ENCODE measurements at places on chromosomes 12 and 14.

GRCh38 chr14:51860825-51861499, 550 bp downstream of the GNG2 start:
- no peak for DNase-seq

GRCh38 chr12:91074851-91075250, 17.0 kb upstream of the KERA start:
- no peak for DNase-seq

GRCh38 chr14:50225067-50225973, 6.1 kb downstream of the SOS2 start:
- no peak for DNase-seq

- no peak for DNase-seq
Measured at GRCh38 chr14:29671034-29671433, 256.6 kb downstream of the PRKD1 start.

DNA sequence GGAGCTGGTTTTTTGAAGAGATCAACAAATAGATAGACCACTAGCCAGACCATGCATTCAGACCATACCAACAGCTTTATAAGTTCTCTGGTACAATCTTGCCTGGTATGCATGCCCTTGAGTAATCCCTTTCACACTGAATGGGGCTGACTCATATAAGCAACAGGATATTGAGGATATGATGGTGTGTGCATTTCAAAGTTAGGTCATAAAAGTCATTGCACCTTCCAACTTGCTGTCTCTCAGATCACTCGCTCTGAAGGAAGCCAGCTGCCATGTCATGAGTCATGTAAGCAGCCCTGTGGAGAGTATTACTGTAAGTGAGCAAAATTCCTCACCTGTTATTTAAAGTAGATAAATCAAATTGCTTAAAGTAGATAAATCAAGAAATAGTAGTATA, 45.0 kb upstream of the OR6J1 start:
- no peak for DNase-seq

- no peak for DNase-seq
Measured at GRCh38 chr12:57850854-57851430, 4.4 kb upstream of the CTDSP2 start.

GRCh38 chr12:76639646-76640045, 80.1 kb upstream of the OSBPL8 start:
- DNase-seq: no peak

DNA sequence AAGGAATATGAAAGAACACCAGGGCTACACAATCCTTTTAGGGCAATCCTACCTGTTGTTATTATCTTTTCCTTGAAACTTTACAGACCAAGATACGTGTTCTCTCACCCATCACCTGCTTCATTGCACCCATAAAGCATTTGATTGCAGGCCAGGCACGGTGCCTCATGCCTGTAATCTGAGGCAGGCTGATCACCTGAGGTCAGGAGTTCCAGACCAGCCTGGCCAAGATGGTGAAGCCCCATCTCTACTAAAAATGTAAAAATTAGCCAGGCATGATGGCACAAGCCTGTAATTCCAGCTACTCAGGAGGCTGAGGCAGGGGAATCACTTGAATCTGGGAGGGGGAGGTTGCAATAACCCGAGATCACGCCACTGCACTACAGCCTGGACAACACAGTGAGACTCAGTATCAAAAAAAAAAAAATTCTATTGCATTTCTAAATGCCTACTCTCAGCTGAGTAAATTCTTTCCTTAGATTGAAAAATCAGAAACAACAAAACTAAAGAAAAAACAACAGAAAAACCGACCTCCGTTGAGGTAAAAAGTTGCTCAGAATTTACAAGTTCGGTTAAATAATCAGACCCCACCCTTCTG, 183.7 kb upstream of the TMEM132C start:
- no peak for DNase-seq

GRCh38 chr12:2489275-2489674, 305.5 kb upstream of the FKBP4 start:
- no peak for DNase-seq

DNA sequence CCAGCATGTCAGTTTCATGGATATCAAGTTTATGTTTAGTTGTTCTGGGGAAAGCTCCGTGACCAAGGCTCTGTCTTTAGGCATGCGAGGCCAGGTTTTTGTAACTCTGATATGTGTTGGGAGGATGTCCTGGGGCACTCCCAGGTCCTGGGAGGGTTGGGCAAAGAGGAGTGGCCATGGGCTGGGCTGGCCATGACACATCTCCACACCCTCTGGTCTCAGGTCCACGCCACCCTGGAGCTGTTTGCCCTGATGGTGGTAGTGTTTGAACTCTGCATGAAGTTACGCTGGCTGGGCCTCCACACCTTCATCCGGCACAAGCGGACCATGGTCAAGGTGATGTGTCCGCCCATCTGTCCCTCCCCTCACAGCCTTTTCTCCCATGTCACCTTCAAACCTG, 46.4 kb downstream of the TPCN1 start:
- DNase-seq: no peak

GRCh38 chr14:73789989-73790581, 61.5 kb upstream of the PTGR2 start:
- no peak for DNase-seq

DNA sequence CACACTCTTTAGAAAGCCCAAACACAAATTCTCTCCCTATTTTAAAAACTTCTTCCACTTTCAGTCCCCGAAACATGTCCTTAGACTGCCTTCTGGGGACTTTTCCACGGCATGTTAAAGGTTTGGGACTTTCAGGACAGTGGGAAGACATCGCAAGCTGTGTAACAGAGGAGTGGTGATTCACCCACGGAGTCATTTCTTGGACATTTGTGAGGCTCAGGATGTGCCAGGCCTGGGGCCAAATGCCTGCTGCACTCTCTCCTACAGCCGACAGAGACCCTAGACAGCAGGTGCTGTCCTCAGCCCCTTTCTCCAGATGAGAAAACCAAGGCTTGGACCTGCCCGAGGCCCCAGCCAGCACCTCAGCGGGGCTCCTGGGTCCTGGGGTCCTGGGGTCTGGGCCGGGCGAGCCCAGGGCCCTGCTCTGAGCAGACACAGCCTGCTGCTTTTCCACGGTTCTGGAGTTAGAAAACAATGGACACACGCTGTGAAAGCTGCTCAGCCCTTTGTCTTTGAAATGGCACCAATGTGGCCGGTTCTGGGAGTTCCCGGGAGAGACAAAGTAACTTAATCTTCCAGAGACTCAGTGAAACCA, 370.2 kb upstream of the SFSWAP start:
- DNase-seq: no peak

DNA sequence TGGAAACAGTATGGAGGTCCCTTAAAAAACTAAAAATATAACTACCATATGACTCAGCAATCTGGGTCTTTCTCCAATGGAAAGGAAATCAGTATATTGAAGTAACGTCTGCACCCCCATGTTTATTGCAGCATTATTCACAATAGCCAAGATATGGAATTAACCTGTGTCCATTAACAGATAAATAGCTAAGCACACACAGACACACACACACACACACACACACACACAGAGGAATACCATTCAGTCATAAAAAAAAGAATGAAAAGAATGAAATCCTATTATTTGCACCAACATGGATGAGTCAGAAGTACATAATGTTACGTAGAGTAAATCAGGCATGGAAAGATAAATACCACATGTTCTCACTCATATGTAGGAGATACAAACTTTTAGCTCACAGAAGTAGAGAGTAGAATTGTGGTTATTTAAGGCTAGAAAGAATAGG, 4.7 kb downstream of the KLRK1 start:
- DNase-seq: no peak

GRCh38 chr14:77094672-77095284, 3.3 kb upstream of the CIPC start:
- DNase-seq: no peak

DNA sequence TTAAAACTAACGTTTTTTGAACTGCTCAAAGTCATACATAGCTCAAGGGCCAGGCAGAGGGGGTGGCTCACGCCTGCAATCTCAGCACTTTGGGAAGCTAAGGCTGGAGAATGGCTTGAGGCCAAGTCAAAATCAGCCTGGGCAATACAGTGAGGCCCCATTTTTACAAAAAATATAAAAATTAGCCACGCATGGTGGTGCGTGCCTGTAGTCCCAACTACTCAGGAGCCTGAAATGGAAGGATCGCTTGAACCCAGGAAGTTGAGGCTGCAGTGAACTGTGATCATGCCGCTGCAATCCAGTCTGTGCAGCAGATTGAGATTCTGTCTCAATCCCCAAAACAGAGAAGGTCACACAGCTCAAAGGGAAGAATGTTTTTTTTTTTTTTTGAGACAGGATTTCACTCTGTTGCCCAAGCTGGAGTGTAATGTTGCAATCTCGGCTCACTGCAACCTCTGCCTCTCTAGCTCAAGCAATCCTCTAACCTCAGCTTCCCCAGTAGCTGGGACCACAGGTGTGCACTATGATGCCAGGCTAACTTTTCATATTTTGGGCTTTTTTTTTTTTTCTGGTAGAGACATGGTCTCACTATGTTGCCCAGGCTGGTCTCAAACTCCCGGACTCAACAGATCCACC, 2.9 kb downstream of the RBM23 start:
- no peak for DNase-seq

Data from esophagus squamous epithelium (tissue), 5 donors.